ENCODE measurements at places on chromosomes 16 and 17.

DNA sequence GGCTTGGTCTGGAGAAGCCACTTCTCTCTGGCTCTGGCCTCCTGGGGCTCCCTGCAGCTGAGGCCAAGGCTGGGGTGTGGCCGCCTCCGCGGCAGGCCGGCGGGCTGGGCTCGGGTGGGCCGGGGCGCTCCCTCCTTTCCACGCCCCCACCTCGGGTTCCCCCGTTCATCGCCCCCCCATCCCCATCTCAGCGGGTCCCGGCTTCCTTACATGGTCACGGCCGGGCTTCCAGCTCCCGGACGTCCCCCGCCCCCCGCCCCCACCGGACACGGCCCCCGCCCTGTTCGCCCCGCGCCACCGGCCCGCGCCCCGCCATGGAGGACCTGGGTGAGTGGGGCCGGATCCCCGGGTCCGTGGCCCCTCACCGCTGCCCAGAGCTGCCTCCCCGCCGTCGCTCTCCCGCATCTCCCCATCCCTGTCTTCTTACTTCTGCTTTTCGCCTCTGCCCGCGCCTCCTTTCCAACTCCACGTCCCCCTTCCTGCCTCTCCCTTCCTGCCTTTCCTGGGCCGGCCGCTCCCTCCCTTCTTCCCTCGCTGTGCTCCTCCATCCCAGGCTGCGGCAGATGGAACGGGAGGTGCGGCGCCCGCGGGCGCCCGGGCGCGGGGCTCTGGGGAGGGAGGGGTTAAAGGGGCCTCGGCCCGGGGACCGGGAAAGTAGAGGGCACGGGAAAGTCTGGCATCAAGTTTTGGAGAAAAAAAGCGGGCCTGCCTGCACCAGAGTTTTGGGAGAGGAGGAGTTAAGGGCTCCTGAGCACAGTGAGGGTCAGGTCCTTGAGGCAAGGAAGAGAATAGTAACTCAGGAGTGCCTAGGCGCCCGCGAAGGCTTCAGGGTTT is at the start of gene TGFB1I1:
Gene TGFB1I1 (plus strand): TSS at position 278 of the 834 bp plus-strand sequence. CDS start 37 bp downstream, at position 315.
- DNase-seq: no peak

DNA sequence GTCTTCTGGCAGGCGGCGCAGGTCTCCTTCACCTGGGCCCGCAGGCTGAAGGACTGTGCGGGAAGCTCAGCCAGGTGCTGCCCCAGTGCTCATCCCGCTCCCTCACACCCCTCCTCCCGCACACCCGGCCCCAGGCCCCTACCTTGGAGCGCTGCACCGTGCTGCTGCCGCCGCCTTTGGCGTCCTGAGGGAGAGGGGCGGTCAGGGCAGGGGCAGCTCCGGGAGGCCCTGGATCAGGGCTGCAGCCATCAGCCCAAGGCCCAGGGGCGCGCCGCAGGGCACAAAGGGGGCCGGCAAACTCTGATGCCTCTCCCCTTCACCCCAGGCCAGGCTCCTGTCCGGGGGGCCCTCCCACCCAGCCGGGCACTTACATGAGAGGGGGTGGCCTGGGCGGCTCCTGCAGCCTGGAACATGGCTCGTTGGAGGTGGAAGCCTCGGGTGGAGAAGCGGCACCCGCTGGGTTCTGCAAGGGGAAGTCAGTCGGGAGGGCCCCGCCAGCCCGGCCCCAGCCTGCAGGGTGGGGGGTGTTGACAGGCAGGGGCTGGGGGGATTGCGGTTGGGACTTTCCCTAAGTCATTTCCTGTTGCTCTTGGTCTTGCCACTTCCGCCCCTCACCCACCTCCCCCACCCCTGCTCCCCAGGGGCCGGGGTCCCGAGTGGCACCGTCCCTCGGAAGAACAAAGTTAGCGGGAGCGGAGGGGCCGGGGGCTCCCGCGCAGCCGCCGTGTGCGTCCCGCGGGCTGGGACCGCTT is 863 bp downstream of the LIMD2 start:
- DNase-seq: peak; percentile 77

DNA sequence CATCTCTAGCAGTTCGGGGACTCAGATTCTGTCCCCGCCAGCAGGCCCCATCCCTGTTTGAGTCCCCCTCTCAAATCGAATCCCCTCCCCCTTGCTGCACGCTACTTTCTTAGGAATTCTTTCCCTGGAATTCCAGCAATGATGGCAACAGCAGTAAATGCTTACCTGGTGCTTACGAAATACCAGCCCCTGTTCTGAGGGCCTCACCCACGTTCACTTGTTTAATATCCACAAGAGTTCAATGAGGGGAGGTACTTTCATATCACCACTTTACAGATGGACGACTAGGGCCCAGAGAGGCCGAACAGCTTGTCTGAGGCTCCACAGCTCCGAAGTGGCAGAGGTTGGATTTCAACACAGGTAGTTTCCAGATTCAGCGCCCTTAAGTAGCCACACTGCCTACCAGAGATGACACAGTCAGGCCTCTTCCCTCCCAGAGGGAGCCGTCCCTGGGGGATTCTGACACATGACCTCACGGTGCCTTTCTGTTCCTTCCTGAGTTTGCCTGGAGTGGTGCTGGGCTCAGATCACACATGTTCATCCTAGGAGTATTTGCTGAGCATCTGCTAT is 120.7 kb upstream of the GSE1 start:
- no peak for DNase-seq

GRCh38 chr16:79269211-79269863 is 331.2 kb downstream of the MAF start:
- no peak for DNase-seq

DNA sequence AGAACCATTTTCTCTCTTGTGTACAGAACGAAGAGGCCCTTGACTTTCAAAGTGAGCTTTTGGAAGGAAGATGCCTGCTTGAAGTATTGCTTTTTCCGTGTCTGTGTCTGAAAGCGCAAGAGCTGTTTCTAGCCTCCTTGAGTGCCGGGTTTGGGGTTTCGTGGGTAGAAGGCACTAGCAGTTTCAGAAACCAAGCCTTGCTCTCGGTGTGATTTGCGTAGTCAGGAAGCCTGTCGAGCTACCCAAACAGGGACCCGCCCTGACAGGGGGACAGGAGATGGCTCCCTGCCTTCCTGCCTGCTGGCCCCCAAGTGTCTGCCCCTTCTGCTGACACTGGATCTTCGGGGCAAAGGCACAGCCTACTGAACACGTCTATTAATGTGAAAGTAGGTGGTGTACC is 322.0 kb downstream of the MAF start:
- peak; percentile 4 for DNase-seq

DNA sequence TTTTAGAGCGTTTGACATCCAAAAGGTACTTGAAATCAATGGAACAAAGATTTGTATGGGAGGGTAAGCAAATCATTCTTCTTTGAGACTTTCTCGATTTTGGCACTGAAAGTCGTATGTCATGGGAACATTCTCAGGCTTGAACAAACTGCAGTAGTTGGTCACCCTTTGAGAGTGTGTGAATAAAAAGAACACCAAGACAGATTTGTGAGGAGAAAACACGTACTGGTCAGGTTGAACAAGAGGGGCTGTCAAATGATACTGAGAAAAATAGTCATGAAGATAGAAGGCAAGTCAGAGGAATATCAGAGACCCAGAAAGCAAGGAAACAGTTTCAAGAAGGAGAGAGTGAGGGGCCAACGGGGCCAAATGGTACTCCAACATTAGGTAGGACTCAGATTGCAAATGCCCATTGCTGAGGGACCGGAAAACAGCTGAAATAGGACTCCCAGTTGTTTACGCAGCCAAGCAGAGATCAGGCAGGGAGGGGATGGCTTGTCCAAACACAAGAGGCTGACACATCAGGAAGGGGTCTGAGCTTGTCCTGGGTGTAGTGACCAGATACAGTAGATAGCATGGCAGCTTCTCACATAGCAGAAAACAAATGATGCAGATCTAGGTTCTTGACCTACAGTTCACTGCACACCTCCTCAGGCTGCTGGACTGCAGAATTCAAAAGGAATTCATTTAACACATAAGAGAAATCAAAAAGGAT is 74.5 kb upstream of the MYOCD start:
- DNase-seq: no peak

DNA sequence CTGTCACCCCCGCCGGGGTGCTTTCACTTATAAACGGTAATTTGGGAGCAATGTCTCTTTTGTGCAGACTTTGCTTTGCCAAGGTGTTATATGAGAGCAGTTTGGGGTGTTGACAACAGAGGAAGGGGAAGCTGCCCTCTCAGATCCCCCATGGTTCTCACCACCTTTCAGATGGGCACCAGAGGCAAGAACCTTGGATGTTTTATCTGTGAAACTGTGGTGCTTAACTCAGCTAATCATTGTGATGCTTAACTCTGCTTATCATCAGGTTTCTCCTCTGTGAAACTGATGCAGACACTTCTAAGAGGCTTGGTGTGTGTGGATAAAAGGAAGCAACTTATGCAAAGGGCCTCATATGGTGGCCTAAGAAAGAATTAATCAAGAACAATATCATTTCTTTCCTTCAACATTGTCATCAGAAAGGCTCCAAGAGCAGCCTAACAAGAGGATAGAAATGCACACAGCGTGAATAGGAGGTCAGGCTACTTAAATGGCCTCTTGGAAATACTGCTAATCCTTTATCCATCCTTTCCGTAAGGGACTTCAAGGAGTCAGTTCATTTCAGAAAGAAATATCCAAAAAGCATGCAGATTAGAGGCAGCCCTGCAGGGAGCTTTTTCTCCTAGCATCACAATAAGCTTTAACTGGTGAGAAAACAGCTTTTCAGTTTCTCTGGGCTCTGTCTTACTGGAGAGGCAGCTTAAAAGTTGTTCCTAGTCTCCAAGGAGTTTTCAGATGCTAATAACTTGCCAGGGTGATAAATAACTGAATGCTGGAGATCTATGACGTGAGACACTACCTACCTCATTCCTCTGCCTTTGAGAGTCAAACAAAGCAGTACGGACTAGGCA is 55.1 kb upstream of the CLEC3A start:
- no peak for DNase-seq

Data from stimulated activated CD8-positive, alpha-beta memory T cell treated with anti-CD3 and anti-CD28 coated beads, Interleukin-2, amount 100 ng/mL, for 1 hour (primary cell).